Trophoblast cell (in vitro differentiated cells and primary cell): ENCODE measurements at places on chromosomes 7 and 10.
A peak's percentile ranks its signal among the peaks of the same experiment; 100 is the strongest.

DNA sequence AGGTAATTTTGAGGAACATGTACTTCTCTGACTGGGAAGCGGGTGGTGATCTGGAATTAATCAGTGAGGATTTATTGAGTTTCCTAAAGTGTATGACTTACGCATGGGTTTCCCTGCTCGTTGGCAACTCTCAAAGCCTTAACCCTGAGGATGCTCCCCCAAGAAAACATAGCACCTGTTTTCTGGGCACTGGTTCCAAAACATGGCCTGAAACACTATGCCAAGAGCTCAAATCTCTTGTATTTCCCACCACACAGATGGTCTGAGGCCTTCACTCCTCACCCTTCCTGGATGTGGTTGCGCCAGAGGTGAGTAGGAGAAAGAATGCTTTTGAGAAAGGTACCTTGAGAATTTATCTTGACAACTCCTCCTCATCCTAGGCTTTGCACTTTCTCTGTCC is 250.4 kb downstream of the FZD1 start:
- no peak for DNase-seq

DNA sequence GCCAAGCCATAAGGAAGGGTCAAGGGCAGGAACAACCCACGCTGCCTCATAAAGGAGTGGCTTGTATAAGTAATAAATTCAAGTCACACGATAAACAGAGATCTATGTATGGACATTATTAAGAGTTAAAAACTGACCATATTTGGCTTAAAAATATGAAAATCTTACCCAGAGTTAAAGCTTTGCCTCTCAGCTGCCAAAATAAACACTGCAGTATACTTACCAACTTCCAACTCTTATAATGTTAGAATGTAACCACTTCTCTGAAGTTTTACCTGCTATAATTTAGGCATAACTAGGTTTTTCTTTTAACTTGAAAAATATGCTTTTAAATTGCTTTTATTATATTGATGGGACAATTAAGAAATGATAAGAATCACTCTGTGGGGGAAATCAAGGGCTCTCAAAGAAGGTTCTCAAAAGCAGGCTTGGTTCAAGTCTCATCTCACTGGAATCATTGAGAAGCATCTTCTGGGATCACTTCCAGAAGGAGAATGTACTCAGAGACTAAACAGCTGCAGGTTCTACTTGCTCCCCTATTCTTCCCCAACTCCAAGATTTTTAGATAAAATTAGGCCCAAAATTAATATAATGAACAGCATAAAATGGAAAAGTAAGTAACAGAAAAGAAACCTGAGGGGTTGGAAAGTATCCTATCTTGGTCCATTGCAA is 16.1 kb upstream of the CAV2 start:
- no peak for DNase-seq

DNA sequence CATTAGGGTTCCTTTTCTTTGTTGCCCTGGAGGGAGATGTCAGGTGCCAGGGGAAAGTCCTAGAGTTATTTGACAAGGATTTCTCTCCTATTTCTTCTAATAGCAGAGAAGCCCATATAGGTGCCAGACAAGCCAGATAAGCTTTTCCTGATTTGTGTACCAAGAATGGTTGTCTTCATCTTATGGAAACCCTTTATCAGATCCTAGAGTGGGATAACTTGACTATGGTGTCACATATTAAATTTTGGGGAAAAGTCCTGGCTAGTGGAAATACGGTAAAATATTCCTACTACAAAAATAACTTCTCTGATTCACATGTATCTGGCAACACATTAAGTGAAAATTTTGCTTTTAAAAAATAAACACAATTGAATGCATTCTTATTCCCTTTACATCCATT is 1.2 kb downstream of the OR2A12 start:
- no peak for DNase-seq

GRCh38 chr7:5701085-5701914 is 80.2 kb downstream of the RNF216 start:
- peak; percentile 19 for DNase-seq

GRCh38 chr10:31083765-31084184 is 52.1 kb upstream of the ZNF438 start:
- DNase-seq = peak; percentile 63

- DNase-seq = no peak
Measured at GRCh38 chr7:157003756-157004520, 6.5 kb downstream of the MNX1 start.

- no peak for DNase-seq
Measured at GRCh38 chr7:132387596-132387995, 188.7 kb downstream of the PLXNA4 start.

GRCh38 chr7:121005996-121006584 is 17.6 kb downstream of the CPED1 start:
- DNase-seq = no peak

DNA sequence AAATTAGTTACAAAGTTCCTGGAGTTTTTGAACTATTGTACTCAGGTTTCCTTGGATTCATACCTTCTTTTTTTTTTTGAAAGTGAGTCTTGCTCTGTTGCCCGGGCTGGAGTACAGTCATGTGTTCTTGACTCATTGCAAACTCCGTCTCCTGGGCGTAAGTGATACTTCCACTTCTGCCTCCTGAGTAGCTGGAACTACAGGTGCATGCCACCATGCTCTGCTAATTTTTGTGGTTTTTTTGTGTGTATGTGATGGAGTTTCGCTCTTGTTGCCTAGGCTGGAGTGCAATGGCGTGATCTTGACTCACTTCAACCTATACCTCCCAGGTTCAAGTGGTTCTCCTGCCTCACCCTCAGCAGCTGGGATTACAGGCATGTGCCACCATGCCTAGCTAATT is 22.3 kb downstream of the MCM10 start:
- DNase-seq = no peak

GRCh38 chr10:6089334-6090219 is 743 bp downstream of the RBM17 start:
- DNase-seq = peak; percentile 81

GRCh38 chr10:77974396-77975074 is 48.0 kb upstream of the DLG5 start:
- DNase-seq = peak; percentile 65

GRCh38 chr7:122166275-122166674 is 22.2 kb upstream of the AASS start:
- DNase-seq = peak; percentile 88

DNA sequence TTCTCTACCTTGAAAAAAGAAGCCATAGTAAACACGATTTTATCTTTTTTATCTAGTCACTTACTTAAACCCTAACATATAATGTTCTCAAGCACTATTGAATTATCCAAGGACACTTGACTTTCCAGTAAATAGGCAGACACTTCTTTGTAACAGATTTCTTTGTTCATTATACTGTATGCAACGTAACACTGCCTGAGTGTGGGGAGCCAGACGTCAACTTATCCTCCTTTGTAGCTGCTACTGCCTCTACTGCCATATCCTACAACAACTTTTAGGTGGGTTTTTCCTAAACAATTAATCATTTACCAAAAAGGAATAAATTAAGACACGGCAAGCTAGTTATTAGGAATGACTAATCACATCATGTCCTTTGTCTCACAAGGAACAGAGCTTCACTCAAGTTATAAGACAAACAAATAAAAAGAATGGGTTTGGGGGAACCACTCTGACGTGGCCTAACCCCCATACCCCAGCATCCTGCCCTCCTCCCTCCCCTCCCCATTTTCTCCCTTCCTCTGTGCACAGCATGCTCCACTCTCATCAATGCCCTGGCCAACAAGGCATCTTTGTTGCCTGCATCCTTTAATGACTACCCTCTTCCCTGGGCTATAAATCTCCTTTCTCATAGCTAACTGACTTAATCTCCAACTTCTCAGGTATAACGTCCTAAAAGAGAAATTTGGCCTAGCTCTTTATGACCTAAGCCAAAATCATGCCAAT is 43.3 kb downstream of the DOCK4 start:
- no peak for DNase-seq

DNA sequence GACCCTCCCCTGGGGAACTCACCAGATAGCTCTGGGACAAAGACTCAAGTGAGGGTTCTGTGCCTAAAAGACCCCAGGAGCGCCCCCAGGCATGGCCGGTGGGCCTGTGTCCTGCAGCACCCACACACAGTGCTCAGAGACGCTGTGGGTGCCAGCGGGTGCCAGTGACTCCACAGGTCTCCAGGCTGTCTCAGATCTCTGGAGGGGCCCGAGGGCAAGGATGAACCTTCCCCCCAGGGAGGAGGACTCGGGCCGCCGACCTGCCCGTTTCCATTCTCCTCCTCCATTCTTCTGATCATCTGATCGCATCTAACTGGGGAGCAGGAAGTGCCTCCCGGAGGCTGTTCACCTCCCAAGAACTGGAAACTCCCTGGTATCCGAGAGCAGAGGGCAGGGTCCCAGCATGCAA is 980 bp downstream of the ADAM8 start:
- peak; percentile 96 for DNase-seq

- no peak for DNase-seq
Measured at GRCh38 chr10:59617996-59618395, 91.7 kb downstream of the SLC16A9 start.

DNA sequence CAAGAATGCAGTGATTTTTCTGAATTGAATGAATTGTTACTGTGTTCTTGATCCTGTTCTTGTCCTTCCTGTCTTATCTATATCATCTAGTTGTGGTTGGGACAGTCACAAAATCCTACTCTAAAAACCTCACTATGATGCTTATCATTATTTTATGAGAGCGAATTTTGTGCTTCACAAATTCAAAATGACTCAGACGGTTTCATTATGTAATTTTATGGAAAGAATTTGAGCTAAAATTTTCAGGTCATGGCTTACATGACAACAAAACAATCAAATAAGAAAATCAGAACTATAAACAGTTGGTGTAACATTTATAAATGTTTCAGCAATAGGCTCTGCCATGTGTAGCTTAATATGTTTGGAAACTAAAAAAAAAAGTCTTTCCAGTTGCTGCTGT is 6.9 kb downstream of the PRKAR2B start:
- peak; percentile 14 for DNase-seq

- no peak for DNase-seq
Measured at GRCh38 chr7:37505750-37506353, 57.2 kb upstream of the ELMO1 start.

- DNase-seq = no peak
Measured at GRCh38 chr10:109556399-109556798, 366.9 kb downstream of the XPNPEP1 start.

DNA sequence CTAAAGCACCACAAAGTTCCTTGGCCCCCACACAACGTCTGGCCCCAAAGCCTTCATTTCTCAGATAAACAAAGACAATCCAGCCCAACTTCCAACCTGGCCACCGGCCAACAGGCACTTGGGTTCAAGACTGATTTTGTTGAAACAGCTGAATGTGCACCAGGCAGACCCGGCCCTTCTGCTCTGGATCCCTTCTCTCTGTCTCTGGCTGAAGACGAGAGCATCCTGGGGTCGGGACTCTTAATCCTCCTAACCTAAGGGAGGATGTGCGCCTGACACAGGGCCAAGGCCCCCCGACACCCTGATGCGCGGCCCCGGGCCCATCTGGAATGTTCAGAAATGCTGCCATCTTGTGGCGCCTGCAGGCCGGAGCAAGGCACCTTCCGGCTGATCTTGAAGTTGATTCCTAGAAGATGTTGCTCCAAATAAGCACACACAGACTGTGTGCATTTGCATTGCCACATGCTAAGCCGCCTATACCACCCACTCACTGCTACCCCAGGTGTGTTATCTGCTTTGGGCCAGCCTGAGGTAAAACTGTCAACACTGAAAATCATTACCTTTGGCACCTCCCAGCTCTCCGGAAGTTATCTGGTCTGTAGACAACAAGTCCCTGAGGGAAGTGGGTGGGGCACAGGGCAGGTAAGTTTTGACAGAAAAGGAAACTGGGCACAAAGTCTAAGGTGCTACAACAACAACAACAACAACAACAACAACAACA is 98.4 kb upstream of the HABP2 start:
- peak; percentile 43 for DNase-seq

DNA sequence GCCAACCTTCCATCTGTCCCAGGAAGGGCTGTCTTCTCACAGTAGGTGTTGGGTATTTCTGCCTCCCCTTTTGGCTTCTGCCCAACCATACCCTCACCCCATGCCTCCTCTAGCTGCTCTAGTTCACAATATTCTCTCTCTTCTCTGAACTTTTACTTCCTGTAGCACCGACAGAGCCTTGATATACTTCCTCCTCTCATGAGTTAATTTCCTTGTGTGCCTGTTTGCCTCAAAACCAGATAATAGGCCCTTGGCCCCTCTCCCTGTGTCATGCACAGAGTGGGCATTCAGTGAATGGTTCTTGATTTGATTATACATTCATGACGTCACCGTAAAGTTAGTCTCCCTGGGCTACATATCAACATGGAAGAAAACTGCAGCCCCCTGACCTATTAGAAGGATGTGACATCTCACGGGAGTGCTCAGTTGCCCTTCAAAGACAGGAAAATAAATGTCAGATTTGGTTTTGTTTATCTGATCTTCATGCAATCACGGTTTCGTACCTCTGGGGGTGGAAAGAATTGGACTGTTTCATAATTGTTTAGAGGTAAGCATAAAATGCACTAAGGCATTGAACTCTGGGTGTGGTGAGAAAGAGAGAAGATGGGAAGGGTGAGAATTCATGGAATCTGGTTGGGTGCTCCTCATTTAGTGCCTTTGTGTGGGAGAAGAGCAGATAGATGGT is 127.7 kb downstream of the ITIH5 start:
- peak; percentile 51 for DNase-seq

- no peak for DNase-seq
Measured at GRCh38 chr7:84454174-84454959, 259.8 kb upstream of the SEMA3A start.

DNA sequence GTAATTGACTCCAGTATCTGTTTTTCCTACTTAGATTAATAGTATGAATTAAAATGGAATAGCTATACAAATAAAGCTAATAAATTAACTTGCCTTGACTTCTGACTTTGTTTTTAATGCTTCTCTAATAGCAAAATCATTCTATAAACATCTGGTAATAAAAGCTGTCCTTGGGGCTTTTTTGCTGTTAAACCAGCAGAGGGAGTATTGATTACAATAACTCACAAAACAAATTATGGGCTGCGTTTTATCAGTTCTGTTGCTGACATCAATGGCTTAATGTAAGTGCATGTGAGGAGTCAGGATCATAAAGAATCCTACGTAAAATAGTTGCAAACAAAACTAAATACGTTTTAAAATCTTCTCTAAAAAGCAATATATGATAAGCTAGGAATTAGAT is 667.8 kb downstream of the PCDH15 start:
- no peak for DNase-seq

GRCh38 chr7:81267508-81267907 is 348.7 kb upstream of the SEMA3C start:
- DNase-seq = peak; percentile 73
